ENCODE measurements at places on chromosomes 6 and 20.

- DNase-seq = no peak
Measured at GRCh38 chr6:39938773-39939654, 4.8 kb upstream of the MOCS1 start.

GRCh38 chr20:10263385-10264165 is 44.9 kb downstream of the SNAP25 start:
- DNase-seq = no peak

GRCh38 chr6:24847402-24847801 is 48.7 kb upstream of the ARMH2 start:
- DNase-seq = no peak

GRCh38 chr20:23404196-23404595 is 17.1 kb downstream of the NAPB start:
- DNase-seq = no peak

DNA sequence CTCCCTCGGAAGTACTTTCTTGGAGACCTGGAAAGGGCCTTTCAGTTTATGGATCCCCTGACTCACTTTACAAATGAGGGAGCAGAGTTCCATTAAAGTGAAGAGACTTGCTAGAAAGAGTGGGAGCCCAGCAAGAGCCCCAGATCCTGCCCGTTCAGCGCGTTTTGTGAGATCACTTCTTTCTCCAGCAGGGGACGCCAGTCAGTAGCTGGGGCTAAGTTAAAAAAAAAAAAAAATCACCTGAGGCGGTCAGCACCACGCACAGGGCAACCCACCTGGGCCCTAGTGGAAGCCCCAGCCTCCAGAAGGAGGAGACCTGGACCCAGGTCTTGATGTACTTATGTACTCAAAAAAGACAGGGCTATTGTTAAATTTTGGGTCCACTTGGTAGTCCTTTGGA is 274.5 kb upstream of the RNF24 start:
- DNase-seq = no peak

- no peak for DNase-seq
Measured at GRCh38 chr6:20978151-20978614, 443.9 kb downstream of the CDKAL1 start.

GRCh38 chr6:142489722-142490610 is 188.2 kb downstream of the ADGRG6 start:
- no peak for DNase-seq

GRCh38 chr20:6708010-6708409 is 59.5 kb upstream of the BMP2 start:
- DNase-seq = no peak

DNA sequence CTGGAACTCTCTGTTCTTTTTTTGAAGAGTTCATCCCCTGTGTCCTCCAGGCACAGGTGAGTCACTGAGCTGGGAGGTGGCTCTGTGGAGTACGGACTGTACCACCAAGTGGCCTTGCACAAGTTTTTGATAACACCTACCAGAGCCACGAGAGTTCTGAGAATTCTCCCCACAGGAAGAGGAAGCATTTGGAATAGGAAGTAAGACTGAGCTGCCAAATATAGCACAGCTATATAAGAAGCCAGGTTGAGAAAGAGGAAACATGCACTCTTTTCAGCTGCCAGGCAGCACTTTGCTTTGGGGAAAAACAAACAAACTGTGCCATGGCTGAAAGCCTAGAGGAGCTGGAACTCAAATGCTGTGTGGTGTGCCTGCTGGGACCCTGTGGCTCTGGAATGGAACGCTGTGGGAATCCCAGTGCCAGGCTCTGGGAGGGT is 70.8 kb upstream of the RIPOR2 start:
- DNase-seq = no peak

DNA sequence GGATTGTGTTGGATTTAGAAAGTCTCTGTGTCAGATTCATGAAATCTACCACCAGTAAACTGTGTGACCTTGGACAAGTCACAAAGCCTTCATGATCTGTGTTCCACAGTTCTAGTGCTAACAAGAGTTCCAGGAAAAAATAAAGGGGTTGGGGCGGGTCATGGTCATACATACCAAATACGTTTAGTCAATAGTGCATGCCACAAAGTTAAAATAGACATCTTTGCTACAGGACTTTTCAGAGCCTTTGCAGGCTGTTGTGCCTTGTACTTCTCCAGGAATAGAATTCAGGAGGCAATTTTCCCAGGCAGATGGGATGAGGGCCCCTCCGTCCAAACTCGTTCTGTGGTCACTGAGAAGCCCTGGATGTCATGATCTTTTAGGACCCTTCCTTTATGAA is 127.2 kb downstream of the EYA2 start:
- no peak for DNase-seq

DNA sequence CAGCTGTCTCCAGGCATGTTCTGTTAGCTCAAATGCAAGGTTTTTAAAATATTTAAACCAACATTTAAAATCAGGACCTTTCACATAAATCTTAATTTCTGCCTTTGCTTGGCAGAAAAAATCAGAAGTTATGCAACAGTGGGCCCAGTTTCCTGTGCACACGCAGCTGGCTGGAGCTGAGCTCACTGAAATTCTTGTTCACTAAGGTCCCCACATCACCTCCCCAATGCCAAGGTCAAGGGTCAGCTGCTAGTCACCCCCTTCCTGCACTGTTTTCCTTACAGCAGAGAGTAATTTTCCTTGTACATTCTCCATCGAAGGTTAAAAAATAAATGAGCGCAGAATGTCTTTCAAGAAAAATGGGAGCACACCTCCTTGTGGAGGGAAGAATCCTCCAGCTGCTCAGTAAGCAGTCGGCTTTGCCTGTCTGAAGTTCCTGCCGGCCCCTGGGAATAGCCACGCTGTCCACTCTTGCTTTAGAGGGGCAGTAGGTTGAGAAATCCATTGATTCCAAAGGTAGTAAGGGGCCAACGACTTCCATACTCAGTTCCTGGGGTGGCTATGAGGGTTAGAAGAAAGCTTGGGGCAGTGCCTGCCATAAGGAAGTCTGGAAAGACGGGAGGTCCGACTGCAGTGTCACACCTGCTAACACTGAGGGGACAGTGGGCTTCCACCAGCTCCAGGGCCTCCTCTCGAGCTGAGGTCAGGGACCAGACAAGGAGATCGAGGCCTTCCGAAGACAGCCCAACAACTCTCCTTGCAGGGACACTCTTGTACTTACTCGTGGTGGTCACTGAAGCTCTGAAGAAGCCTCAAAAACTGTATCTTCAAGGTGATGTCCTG is 56.8 kb downstream of the MYH7B start:
- DNase-seq = no peak

- no peak for DNase-seq
Measured at GRCh38 chr20:34300256-34300806, 2.8 kb downstream of the AHCY start.

- DNase-seq = no peak
Measured at GRCh38 chr6:108395297-108395696, 100.4 kb downstream of the AFG1L start.

- DNase-seq = no peak
Measured at GRCh38 chr6:56751604-56752003, 108.9 kb upstream of the DST start.

- DNase-seq = no peak
Measured at GRCh38 chr6:104349191-104349590, 510.5 kb downstream of the HACE1 start.

GRCh38 chr6:22025468-22026163 is 271.2 kb downstream of the PRL start:
- DNase-seq = no peak

- DNase-seq = no peak
Measured at GRCh38 chr6:157595768-157596167, 214.8 kb downstream of the ZDHHC14 start.

- no peak for DNase-seq
Measured at GRCh38 chr6:118709859-118710350, 58.5 kb upstream of the CEP85L start.

GRCh38 chr20:49534255-49534712 is 33.7 kb downstream of the PTGIS start:
- peak; percentile 58 for DNase-seq

- no peak for DNase-seq
Measured at GRCh38 chr20:45972500-45973183, 639 bp upstream of the ZNF335 start.

- no peak for DNase-seq
Measured at GRCh38 chr6:19424853-19425252, 412.3 kb upstream of the ID4 start.

- DNase-seq = no peak
Measured at GRCh38 chr6:23654745-23655144, 471.3 kb upstream of the NRSN1 start.

Data from activated CD4-positive, alpha-beta T cell treated with anti-CD3 and anti-CD28 coated beads, Interleukin-2, amount 50 U/mL, for 24 hours (primary cell).